HS-27A (cell line): ENCODE measurements at places on chromosomes 7 and 10.
A peak's percentile ranks its signal among the peaks of the same experiment; 100 is the strongest.

GRCh38 chr7:148882192-148882591 is 1.9 kb downstream of the EZH2 start:
- DNase-seq, result no peak

DNA sequence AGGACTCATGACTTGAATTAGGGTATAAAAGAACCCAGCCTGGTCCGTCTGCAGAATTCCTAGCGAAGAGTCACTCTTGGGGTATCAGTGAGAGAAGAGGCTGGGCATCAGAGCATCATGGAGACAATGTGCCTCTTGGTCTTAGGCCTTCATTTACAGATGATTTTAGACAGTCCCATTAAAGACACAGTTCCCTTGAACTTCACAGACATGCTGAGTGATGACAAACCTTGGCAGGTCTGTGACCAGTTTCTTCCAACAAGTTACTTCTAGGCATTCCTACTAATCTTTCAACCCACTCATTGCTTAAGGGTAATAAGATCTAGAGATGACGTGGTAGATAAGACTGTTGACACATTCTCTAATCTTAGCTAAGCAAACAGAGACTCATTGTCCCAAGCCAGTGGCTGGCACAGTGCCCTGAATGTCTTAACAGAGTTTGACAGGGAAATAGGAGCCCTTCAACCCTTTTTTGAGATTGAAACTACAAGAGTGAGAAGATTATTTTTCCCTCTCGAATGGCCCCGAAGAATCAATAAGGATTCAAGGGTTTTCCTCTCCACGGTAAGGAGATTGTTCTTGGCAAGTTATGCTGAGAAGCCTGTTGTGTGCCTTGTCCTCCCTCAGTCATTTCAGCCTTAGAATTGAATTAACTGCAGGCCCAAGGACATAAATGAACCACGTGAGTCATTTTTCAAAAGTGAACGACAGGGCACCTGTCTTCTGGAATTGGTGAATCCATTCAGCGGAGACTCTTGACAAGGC is 281.1 kb downstream of the CCDC3 start:
- DNase-seq, result peak; percentile 74

DNA sequence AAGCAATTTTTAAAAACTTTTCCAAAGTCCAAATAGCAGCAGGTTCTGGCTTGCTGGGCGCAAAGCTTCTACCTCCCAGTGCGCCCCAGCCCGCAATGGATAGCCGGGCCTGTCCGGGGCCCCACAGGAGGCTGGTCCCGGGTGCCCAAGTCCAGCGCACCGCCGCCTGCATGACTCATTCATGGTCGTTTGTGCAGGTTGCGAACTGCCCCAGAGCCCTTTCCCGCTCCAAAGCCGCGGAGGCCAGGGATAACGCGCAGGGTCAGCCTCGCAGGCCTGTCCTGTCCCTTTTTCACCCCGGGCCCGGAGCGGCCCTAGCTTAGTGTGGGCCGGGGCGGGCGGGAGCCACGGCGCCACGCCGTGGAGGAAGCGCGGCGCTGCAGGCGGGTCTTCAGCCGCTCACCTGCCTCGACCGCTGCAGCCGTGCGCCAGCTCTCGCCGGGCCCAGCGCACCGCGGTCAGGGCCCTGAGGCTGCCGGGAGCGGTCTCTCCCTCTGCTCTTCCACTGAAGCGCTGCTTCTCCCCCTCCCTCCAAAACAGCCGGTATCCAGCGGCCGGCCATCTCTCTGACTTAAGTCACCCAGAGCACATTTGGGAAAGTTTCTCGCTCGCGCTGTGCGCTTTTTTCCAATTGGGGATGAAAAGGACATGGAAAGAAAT is 1.7 kb upstream of the EGR2 start:
- no peak for DNase-seq

DNA sequence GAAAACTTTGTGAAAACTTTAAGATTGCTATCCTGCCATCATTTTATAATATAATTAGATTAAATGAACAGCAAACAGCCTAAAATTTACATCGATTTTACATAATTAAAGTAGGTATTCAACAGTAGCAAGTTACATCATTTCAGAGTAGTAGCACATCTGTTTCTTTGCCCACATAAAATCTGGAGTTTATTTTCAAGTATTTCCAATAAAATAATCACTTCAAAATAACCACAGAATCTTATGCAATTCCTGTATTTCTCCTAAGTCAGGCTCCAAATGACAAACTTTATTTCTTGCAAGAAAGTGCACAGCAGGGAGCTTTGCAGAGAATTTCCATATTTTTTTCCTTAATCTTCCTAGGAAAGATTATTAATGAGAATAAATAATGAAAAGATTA is 82.6 kb downstream of the CUBN start:
- DNase-seq, result no peak

DNA sequence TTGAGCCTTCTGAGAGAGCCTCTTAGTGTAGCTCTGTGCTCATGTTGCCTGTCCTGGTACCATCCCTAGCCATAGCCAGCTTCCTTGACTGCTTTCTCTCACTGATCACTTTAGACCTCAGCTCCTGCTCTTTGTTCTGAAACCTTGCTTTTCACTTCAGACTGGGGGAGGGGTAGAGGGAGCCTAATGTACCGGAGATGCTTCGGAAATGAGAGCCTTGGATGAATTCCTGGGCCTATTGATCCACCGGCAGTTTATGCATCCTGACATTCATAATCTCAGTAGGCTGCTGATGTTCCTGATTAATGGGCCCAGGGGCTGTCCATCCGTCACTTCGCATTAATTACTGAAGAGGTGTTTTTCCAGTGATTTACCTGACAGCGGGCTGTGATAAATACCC is 38.8 kb downstream of the R3HCC1L start:
- DNase-seq, result no peak

- no peak for DNase-seq
These were observed 166.9 kb upstream of the WDR11 start for GRCh38 chr10:120684226-120684625.

DNA sequence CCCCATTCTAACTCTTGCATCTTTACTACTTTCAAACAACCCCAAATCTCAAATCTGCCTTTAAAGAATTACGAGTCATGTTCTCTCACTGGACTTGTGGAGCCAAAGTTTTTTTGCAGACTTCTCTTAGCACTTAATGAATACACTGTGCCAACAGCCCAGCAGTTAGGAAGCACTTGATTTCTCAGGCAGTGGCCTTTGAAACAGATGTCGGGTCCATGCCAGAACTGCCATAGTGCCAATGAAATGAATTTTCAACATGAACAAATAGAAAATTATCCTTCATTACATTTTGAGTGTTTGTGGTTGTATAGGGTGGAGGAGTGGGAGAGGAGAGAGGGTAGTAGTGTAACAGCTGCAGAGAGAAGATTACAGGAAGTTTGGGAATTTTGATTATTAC is 5.9 kb downstream of the BORCS7 start:
- no peak for DNase-seq

GRCh38 chr7:57256637-57257375 is 124.6 kb upstream of the ZNF479 start:
- DNase-seq, result no peak

- DNase-seq, result no peak
These were observed 246.3 kb downstream of the CDK14 start for GRCh38 chr7:90842430-90842788.

- DNase-seq, result no peak
These were observed 2.9 kb upstream of the LCOR start for GRCh38 chr10:96829029-96829773.

DNA sequence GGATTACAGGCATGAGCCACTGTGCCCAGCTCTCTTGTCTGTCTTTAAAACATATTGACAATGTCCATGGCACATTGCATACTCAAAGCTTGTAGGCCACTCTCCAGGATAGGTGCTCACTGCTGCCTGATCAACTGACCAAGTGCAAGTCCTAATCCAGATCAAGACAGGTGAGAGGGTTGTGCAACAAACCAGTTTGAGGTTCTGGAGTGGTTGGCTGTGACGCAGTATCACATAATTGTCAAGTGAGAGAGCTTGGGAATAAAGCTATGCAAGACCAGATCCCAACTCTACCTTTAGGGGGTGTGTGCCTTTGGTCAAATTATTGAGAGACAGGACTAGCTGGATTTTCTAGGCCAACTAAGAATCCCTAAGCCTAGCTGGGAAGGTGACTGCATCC is 43.0 kb upstream of the OPN4 start:
- no peak for DNase-seq

DNA sequence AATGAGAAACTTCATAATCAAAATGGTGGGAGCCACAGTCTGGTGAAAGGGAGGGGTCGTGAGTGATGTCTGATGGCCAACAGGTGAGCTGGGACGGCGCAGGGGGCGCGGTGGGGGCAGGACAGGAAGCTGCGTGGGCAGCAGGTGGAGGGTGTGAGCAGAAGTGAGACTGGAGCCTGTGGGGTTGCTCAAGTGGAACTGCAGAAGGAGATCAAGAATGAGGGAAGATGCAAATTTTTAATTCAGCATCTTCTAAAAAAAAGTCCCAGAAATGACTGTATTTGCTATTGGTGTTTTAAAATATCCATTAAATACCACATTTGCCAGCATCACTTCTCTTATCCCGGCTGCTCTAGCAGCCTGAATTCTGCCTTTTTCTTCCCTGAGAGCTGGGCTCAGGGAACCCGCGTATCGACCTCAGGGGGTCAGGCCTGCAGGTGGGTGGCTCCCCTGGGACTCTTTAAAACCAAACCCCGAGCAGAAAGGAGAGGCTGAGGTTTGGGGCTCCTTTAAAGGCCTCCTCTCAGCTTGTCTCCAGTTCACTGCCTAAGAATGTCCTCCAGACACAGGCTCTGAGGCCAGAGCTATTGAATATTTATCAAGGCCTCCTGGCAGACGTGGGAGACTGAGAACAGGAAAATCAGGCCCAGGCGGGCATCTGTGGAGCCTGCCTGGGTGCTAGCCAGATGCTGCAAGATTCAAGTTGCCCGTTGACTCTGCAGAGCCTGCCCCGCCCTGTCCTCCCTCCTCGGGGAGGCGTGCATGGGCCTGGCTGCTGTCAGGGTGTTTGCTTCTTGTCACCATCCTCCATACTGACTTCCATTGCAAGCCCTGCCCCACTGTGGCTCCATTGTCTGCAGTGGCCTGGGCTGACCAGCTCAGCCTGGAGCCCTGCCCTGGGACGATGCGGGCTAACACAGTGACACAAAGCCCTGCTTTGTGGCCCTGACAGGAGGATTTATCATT is 53.9 kb downstream of the SYPL1 start:
- no peak for DNase-seq

- no peak for DNase-seq
These were observed 5.5 kb upstream of the CTBP2 start for GRCh38 chr10:125165584-125166573.

DNA sequence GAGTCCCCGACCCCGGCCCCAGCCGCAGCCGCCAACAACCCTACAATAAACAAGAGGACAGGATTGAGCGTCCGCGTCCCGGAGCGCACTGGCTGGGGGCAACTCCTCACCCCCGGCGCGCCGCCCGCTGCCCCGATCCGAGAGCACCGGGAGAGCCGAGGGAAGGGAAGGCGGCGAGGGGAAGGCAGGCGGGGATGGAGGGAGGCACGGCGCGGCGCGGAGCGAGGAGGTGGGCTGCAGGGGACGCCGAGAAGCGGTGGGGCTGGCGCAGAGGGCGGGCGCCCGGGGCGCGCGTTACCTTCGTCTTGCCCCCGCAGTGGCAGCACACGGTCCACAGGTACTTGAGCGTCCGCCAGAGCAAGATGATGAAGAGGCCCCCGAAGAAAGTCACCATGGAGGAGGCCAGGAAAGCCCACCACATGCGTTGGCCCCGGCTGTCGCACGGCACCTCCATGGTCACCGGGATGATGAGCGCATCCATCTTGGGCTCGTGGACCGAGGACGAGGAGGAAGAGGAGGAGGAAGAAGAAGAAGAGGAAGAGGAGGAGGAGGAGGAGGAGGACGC is 559 bp downstream of the KCNMA1 start:
- no peak for DNase-seq

DNA sequence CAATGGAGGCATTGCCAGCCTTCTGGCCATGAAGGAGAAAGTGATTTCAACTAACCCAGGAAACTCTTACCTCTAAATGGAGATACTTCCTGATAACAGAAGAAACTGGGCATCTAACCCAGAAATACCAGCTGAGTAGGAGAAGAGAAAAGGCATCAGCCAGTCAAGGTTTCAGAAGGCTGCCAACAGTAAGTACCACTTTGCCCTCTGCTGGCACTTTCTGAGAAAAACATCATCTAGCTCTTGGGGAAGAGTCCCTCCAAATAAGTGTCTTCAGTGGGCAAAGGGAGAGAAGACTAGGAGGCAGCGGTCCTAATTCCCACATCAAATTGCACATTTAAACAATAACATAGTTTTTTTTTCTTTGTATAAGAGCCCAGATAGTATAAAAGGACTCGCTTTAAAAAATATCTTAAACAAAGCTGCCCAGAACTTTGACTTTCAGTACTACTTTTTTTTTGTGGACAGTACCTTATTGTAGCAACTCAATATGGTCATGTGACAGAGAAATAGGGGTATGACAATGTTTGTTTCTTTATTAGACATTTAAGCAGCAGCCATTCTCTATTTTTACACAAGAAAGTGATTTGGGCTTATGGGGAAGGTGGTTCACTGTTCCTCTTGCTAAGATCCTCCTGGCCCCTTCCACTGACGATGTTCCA is 157.3 kb downstream of the CTTNBP2 start:
- DNase-seq, result peak; percentile 12

DNA sequence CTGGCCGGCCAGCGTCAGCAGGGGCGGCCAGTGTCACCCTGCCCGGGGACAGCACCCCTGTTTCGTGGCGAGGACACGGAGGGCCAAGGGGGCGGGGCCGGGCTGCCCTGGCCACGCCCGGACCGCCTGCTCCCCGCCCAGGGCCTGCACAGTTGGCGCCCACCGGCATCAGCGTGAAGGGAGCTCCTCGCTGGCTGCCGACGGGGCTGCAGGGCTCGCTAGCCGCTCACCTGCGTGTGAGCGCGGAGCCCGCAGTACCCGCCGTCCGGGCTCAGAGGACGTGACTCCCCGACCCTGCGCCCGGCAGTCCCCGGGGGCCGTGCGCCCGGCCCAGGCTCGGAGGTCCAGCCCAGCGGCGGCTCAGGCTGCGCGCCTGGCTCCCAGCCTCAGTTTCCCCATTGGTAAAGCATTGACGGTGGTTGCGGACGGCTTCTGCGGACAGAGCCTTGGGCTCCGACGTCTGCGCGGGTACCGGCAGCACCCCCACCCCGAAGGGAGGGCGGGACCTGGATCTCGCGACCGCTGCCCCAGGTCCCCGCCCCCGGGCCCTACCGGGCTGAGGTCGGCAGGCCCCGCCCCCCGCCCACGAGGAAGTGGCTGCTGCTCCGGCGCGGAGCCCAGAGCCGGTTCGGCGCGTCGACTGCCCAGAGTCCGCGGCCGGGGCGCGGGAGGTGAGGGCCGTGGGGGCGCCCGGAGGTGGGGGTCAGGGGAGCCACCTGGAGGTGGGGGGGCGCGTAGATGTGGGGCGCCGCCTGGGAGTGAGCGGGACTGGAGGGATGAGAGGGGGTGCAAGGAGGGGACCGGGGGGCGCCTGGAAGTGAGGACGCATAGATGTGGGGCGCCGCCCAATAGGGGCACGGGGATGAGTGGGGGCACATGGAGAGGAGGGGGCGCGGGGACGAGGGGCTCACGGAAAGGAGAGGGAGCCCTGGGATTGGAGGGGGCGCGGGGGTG is at the start of gene ARPC1B:
Gene ARPC1B, plus strand, starts transcription at position 620 of the 954 bp plus-strand sequence. CDS start 10,985 bp downstream, outside the sequence.
- DNase-seq, result no peak

- no peak for DNase-seq
These were observed 59.6 kb downstream of the SH3PXD2A start for GRCh38 chr10:103795634-103796270.

GRCh38 chr10:78910021-78910420 is 158.7 kb upstream of the ZMIZ1 start:
- DNase-seq, result no peak

- no peak for DNase-seq
These were observed 168.4 kb downstream of the RELN start for GRCh38 chr7:103821092-103821491.
